ENCODE measurements at places on chromosomes 12 and 14. TPM values are rescaled to one million over a fixed set of nuclear protein-coding genes. Genes with fewer than 3 reads are reported as not detected.
A peak's percentile ranks its signal among the peaks of the same experiment; 100 is the strongest.

DNA sequence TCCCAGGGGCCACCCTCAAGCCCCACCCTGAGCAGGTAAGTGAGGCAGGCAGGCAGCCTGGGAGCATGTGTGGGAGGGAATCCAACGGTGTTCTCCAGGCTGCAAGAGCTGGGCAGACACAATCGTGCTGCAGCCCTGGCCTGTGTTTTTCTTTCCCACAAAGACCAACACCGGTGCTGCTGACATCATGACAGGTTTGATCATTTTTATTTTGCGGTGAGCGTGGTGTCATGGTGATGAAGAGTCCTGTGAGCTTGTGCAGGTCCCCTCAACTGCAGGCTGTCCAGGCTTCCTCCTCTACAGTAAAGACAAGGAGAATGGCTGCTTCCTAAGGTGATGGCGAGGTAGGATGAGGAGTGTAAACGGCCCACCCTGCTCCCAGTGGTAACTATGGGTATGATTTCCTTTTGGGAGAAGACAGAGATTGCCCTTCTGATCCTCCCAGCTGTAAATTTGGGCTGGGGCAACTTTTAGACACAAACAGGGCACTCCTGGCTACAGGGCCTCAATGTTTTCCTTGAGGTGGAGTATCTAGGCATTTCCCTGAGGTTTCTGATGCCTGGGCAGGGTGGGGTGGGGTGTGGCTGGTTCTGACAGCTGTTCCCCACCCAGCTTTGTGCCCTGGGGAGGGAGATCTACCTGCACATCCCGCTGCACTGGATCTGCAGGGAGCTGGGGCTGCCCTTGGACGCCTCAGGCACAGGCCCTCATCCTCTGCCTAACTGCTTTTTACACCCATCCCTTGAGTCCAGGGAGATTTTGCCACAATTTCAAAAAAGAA is 109.1 kb downstream of the VCPKMT start:
- no peak for DNase-seq

GRCh38 chr14:79325071-79325470 is 886.2 kb downstream of the DIO2 start:
- DNase-seq = no peak

- DNase-seq = no peak
These were observed 7.7 kb downstream of the CBX5 start for GRCh38 chr12:54272214-54272613.

- peak; percentile 6 for DNase-seq
These were observed 2.5 kb downstream of the SCN8A start for GRCh38 chr12:51593539-51593938.

The KRT80 gene
- not detected for total RNA-seq

The KRT81 gene
- 0.17 TPM for total RNA-seq

DNA sequence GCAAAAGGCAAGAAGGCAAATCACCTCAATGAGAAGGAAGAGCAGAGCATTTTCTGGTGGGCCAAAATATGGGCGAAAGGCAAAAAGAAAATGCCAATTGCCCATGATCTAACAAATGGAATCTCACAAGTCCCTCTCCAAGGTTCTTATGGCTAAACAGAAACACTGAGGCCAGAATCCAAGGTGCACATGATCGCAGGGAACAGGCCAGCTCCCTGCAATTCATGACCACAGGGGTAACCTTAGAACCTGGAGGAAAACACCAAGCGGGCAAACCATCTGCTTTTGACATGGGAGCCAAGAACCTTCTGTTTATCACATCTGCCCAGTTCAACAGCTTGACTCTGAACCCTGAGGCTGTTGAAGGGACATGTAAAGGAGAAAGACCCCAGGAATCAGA is 60.0 kb downstream of the NT5DC3 start:
- DNase-seq = no peak

The NINJ2 gene
- total RNA-seq = 5.4 TPM

- DNase-seq = peak; percentile 43
These were observed 7.5 kb downstream of the HEBP1 start for GRCh38 chr12:12992418-12993130.

GRCh38 chr14:24411443-24412389 is 12.9 kb downstream of the NYNRIN start:
- DNase-seq = no peak

All from spinal cord (tissue), 10 donors.